Motor neuron (in vitro differentiated cells): ENCODE measurements at places on chromosomes 5 and 9. TPM values are rescaled to one million over a fixed set of nuclear protein-coding genes. Genes with fewer than 3 reads are reported as not detected.
A peak's percentile ranks its signal among the peaks of the same experiment; 100 is the strongest.

Gene UGT3A2
- total RNA-seq, result 0.38 and 0.44 TPM in 2 replicates

Gene DIPK1B
- 22.9 and 27.6 TPM in 2 replicates for total RNA-seq

Gene ZNF483
- total RNA-seq, result 9.9 and 11.3 TPM in 2 replicates

Gene GRIN3A
- 0.87 and 0.92 TPM in 2 replicates for total RNA-seq

GRCh38 chr9:77944556-77945243 is 86.9 kb downstream of the GNAQ start:
- ATAC-seq, result no peak

DNA sequence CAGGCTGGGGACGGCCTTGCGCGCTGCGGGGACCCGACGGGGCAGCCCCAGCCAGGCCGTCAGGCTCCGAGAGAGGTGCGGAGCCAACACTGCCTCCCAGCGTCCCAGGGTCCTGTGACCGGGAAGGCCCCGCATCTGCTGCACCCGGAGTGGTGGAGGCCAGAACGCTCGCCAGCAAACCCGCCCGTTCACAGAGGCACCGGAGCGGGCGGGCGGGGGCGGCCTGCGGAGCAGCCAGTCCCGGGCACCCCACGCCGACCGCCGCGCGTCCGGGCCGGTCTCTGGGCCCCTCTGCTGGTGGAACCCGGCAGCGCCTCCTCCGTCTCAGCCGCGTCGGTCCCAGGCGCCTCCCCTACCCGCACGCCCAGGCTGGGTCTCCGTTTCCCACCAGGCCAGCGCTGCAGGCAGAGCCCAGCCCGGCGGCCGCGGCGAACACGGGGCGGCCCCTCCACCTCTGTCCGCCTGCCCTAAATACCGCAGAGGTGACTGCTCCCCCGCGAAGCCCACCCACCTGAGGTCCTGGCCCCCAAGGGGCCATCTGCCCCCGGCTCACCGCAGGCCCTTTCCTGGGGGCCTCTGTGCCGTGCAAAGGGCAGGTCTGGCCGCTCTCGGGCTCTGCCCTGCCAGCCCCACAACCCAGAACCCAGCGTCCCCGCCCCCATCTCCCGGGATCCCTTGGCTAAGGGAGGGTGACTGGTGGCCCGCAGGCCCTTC is 15.9 kb downstream of the EXD3 start:
- peak; percentile 88 for ATAC-seq

GRCh38 chr5:111394586-111394985 is 117.7 kb downstream of the STARD4 start:
- no peak for ATAC-seq

DNA sequence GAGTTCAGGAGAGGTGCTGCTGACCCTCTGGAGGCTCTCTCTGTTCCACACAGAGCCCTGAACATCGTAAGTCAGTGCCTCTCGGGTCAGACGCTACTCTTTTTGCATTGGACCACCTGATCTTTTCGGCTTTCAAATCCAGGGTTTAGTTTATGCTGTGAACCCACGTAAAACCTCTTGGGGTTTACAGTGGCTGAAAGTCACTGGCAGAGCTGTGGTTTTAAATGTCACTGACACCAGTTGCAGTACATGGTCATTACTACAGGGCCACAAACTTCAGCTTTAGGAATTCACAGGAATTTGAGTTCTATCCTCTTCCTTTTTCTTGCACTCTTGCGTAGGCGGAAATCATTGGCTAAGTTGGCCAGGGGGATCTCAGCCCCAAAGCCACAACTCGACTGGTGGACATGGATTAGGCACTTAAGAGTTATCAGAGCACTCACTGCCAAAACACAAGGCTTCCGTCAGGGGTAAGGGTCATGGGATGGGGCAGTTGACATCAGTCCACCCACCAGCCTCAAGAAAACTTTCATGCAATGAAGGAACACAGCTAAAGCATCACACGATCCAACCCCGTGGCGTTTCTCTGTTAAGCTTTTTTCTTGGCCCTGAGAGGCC is 76.9 kb downstream of the SFXN1 start:
- no peak for ATAC-seq

DNA sequence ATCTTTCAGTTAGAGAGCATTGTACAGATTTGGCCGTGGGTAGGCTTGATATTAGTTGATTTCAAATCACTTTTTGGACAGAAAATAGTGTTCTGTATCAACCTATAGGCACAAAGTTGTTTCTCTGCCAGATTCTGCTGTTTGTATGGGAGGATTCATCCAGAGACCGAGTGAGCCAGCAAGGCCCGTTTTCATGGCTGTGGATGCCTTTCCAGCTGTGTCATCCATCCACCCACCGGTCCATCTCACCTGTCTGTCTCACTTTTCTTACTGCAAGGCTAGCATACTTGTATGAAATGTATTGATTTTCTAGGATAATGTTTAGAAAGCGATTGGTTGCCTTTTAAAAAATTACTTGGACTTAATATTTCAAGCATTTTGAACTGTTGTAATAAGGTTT is 34.4 kb downstream of the ICE1 start:
- ATAC-seq, result no peak

- ATAC-seq, result no peak
These were observed 76.6 kb upstream of the SPTLC1 start for GRCh38 chr9:92191801-92192200.

- peak; percentile 56 for ATAC-seq
These were observed 20.3 kb downstream of the PTPA start for GRCh38 chr9:129131300-129132145.

- ATAC-seq, result no peak
These were observed 19.5 kb downstream of the XRCC4 start for GRCh38 chr5:83096660-83097339.

GRCh38 chr5:926417-927171 is 33.9 kb downstream of the TRIP13 start:
- ATAC-seq, result peak; percentile 62

GRCh38 chr5:15377573-15378340 is 122.2 kb upstream of the FBXL7 start:
- no peak for ATAC-seq

DNA sequence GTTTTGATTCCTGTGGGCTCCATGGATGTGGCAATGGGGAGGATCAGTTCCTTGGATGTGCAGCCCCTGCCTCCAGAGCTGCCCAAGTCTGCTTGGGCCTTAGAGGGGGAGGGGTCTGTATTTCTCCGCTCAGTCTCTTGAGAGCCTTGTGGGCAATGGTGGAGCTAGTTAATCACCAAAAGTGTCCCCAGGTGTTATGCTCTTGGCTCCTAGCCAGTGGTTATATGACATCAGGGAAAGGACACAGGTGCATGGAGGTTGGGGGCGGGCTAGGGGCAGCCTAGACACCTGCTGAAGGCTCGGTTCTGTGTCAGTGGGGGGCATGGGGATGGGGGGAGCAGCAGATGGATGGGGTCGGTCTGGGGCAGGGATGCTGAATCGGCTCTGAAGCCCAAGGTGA is 12.4 kb upstream of the ARAP3 start:
- no peak for ATAC-seq

GRCh38 chr9:121199921-121200320 is 1.7 kb downstream of the RAB14 start:
- no peak for ATAC-seq

- ATAC-seq, result peak; percentile 48
These were observed 266.6 kb downstream of the PIK3R1 start for GRCh38 chr5:68482199-68482598.

GRCh38 chr5:43037636-43038495 is 2.3 kb downstream of the ANXA2R start:
- ATAC-seq, result no peak

DNA sequence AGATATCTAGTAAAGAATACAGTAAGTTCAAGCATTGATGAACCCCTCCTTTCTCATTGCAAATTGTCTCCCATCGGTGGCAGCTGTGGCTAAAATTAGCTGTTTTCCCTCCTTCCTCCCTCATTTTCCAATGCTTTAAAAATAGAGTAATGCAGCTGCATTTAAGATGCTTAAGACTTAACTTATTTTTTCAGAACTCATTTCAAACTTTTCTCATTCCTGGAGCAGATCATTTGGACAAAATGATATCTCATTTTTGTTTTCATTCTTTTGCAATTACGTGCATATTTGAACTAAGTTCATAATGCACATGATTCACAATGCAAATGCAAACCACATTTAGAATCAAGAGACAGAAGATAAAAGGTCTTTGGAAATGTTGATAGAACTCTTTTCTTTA is 14.6 kb downstream of the HSPB3 start:
- ATAC-seq, result peak; percentile 58

GRCh38 chr9:114059047-114059803 is 18.9 kb downstream of the AMBP start:
- ATAC-seq, result peak; percentile 57

DNA sequence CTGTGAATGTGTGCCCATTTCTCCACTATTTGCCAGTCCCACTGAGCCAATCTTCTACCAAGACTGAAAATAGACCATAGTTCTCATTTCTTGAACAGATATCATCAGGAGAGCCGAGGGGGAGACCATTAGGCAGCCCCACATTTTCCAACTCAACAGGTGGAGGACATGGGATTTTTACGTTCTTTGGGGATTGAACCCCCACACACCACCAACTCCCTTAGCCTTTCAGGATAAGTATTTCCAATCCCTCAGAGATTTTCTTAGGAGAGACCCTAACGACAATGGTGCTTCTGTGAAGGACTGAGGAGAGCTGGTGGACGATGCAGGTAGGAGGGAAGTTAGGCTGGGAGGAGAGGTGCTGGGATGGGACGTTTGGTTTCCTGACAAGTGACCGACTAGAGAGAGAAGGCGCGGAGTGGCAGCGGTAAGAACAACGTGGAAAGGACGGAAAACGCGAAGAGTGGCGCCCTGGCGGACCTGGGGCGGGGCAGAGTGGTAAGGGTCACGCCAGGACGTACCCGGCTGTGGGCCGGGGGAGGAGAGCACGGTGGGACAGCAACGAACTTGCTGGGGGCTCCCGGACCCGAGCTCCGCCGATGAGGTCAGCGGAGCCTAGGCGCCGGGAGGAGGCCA is 681 bp upstream of the CHSY3 start:
- no peak for ATAC-seq

DNA sequence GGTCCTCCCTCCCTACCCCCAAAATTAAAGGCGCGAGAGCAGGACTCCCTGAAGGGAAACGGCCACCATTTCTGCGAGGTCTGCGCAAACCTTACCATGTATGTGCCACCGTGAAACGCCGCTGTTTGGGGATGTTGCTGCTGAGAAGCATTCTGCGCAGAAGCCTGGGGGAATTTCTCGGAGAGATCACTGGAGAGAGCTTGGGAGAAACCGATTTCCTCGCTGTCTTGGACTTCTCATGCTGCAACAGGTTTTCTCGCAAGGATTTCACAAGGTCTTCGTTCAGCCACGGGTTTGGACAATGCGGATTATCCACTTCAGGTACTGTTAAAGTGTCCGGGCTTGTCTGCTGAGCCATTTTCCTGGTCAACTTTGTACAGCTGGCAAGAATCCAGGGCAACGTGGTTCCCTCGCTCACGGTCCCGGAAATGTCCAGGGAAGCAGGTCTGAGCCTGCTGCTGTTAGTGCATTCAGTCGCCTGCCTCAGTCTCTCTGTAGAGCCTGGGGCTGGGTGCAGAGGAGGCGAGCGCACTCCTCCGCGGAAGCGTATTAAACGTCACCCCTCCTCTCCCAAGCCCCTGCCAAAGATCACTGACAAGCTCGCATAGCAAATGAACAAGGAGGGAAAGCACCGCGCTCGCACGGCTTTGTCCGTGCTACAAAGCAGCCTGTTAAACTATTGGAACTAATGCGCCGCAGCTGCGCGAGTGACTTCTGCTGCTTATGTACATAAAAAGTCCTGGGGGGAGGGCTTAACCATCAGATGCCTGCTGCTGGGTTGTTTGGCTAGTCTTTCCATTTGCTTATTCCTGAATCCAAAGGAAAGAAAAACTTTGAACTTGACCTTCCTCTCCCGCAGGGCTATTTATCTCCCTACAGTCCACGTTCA is 125.1 kb downstream of the PDE4D start:
- peak; percentile 94 for ATAC-seq
